ENCODE measurements at places on chromosomes 12 and 14.
A peak's percentile ranks its signal among the peaks of the same experiment; 100 is the strongest.

DNA sequence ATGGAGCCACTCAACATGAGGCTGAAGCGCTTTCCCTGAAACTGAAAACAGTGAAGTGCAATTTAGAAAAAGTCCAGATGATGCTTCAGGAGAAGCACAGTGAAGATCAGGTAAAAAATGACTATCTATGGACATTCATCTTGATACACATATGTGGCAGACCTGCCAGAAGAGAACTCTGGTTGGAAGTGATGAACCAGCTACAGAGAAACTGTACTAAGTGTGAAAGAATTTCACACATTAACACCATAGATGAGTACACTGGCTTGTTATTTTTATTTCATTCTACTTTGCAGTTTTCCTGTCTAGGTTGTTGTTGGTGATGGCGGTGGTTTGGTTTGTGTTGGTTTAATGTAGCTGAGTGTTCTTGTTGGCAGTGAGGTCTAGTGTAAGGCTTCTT is 174.7 kb downstream of the ESR2 start:
- no peak for DNase-seq

GRCh38 chr14:94540031-94540794 is 21.0 kb upstream of the SERPINA4 start:
- no peak for DNase-seq

- peak; percentile 6 for DNase-seq
Measured at GRCh38 chr12:100706033-100706432, 88.5 kb upstream of the ANO4 start.

GRCh38 chr14:23457587-23458445 is 11.7 kb upstream of the NGDN start:
- no peak for DNase-seq

- DNase-seq, result no peak
Measured at GRCh38 chr14:73283608-73284379, 46.5 kb downstream of the PAPLN start.

DNA sequence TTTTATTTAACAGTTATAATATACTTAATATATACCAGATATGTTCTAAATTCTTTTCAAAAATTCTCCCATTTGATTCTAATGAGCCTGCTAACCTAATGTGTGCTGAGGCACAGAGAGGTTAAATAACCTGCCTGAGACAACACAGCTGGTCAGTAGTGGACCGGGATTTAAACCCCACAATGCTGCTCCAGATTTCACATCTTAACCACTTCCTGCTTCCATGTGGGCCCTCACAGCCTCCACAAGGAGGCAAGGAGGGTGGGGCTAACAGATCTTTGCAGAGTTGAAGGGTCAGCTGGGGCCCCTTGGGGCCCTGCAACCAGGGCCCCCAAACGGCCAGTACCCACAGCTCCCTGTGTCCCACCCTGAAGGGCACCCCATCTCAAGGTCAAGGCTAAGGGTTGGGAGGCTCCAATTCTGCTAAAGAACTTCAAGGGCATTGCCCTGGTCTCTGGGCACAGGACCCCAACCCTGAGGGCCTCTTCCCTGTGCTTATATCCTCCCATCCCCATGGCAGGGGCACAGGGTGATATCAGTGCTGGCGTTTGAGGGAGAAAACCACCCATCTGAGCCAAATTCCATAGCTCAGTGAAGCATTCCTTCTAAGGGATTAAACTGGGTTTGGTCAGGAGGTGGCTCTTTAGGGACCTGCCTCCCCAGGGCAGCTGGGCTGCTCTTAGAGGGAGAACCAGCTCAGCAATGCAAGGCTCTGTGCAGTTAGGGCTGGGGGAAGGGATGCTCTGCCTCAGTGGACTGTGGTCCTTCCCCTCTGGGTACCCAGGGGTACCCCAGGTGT is 2.2 kb downstream of the KRT80 start:
- DNase-seq, result no peak

DNA sequence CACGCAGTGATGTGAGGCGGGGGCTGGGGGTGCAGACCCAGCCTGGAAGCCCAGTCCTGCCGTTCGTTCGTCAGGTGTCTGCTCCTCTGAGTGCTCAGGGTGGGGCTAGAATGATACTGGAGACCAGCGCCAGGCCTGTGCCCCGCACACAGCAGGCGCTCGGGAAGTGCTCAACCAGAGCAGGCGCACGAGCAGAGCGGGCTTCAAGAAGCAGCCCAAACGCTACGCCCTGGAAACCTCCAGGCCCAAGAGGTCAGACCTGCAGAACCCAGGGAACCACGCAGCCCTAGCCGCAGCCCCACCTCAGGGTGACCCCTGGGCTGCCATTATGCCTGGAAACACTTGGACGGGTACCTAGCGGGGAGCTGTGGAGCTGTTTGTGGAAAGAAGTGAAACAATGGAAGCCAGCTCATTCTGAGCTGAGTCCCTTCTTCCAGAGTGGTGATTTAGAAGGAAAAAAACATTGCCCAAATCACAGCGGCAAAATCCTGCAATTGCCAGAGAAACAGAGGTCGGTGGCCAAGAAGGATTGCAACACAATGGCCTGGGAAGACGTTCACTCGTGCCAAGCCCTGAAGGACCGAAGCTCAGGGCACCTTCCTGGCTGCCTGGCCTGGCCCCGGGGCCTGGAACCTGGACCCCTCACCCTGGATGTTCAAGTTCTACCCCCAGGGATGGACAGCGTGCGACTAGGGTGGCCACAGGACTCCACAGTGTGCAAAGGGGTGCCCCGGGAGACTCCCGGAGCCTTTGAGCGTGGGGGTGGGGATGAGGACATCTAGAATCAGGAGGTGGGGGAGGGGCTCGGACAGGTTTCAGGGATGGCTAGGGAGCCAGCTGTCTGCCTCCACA is 40.4 kb upstream of the DIO3 start:
- DNase-seq, result no peak

- DNase-seq, result no peak
Measured at GRCh38 chr14:90629471-90629870, 186.8 kb downstream of the TTC7B start.

GRCh38 chr12:124434951-124435805 is 132.2 kb downstream of the NCOR2 start:
- no peak for DNase-seq

GRCh38 chr12:110073049-110073831 is 24.9 kb upstream of the C12orf76 start:
- DNase-seq, result no peak

DNA sequence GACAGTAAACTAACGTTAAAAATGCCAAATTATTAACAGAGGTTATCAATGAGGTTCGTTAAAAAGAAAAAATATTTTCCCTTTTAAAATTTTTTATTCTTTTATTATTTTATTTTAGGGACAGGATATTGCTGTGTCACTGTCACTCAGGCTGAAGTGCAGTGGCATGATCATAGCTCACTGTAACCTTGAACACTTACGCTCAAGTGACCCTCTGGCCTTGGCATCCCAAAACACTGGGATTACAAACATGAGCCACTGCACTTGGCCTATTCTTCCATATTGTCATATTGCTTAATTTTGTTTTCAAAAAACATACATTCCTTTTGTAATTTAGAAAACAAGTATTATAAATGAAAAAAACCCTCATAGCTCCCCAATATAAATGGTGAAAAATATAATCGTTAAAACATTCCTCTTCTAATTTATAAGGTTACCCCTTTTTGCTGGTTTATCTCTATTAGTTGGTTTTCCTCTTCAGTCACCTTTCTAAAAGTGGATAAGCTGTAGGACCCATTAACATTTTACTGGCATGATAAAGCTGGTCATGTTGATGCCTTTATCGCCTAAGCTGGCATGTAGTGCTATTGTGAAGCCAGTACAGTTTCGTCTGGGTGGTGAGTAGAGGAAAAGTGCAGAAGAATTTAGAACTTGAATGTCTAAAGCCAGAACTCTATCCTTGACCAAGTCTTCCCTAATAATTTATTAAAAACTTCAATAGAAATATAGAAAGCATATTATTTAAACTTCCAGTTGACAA is 27.6 kb downstream of the PDE3A start:
- no peak for DNase-seq

GRCh38 chr12:117100251-117100650 is 1.0 kb upstream of the TESC start:
- no peak for DNase-seq

GRCh38 chr14:55867311-55867710 is 250.9 kb upstream of the PELI2 start:
- no peak for DNase-seq

GRCh38 chr12:58906917-58907316 is 13.4 kb downstream of the LRIG3 start:
- DNase-seq, result no peak

DNA sequence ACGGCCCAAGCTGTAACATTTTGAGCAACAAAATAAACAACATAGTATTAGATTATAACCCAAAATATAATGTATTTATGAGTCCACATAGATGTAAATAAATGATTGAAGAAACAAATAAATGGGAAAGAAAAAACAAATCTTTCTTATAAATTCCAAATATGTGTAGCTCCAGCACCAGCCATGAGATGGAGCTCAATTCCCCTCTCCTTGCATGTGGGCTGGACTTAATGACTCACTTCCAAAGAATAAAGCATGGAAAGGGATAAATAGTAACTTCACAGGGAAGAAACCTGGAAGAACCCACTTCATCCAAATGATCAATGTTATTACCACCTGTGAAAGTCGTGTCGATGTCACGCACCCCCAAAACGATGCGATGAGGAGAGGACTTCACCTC is 158.8 kb downstream of the RPAP3 start:
- DNase-seq, result no peak

GRCh38 chr14:35078082-35078481 is 32.0 kb downstream of the FAM177A1 start:
- DNase-seq, result no peak

GRCh38 chr12:53093777-53094393 is 3.6 kb upstream of the IGFBP6 start:
- no peak for DNase-seq

GRCh38 chr12:42056130-42056529 is 88.5 kb downstream of the GXYLT1 start:
- DNase-seq, result no peak

GRCh38 chr14:106666341-106666740 is 1140.0 kb downstream of the TMEM121 start:
- DNase-seq, result no peak

GRCh38 chr14:53462931-53463778 is 310.0 kb upstream of the DDHD1 start:
- DNase-seq, result no peak

GRCh38 chr12:25013061-25013460 is 64.2 kb upstream of the BCAT1 start:
- no peak for DNase-seq
